AG09319 (cell line): ENCODE measurements at places on chromosomes 7 and 10.

DNA sequence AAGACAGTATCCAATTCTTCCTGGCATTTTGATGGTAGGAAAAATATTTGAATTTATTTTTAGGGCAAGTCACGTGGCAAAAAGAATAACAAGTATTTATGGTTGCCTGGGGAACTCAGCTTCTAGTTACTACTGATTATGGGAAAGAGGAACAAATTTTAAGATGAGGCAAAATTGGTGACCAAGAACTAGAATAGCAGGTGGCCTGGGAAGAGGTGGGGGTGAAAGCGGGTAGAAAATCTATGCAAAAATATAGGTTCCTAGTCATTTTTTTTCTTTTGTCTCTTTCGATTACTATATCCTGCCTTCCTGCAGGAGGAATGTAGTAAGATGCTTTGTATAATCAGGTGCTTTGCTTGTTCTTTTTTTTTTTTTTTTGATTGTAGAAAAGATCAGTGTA is 27.8 kb downstream of the ENTPD1 start:
- DNase-seq, result no peak

GRCh38 chr7:111202321-111202720 is 111.4 kb downstream of the LRRN3 start:
- DNase-seq, result no peak

GRCh38 chr7:3974329-3974728 is 673.3 kb downstream of the SDK1 start:
- DNase-seq, result no peak

GRCh38 chr7:114085592-114086501 is 167.0 kb upstream of the PPP1R3A start:
- DNase-seq, result peak; percentile 69

DNA sequence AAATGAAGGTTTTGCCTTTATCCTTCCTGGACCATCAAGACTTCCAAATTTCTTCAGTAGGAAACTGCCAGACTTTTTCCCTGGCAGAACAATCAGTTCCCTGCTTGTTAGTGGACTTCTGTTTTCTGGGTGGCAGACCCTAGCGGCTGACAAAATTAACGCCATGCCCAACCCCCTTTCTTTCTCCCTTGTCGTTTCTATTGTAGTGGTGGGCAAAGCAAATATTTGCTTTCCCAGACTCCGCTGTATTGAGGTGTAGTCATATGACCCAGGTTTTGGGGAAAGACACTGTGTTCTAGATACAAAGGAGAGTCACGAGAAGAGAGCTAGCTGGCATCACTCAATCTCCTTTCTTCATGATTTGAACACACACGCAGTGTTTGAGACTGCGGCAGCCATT is 7.7 kb downstream of the PON2 start:
- no peak for DNase-seq

DNA sequence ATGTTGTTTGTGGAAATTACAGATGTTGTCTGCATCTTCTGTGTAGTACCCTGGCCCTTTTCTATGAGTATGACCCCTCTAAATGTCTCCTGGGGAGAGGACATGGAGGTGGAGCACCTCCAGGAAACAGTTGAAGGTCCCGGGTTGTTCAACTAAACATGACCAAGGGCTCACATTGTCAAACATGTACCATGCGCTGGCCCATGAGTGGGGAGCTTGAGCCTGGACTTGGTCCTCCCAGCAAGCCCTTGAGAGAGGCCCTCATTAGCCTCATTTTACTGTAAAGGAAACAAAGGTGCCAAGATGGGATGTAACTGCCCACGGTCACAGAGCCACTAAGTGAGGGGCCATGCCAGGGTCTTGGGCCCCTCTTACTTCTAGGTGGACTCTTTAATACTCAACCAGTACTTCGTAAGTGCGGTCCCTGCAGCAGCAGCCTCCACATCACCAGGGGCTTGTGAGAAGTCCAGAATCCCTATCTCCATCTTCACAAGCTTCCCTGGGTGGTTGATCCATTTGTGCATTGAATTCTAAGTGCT is 31.2 kb downstream of the C10orf71 start:
- no peak for DNase-seq

DNA sequence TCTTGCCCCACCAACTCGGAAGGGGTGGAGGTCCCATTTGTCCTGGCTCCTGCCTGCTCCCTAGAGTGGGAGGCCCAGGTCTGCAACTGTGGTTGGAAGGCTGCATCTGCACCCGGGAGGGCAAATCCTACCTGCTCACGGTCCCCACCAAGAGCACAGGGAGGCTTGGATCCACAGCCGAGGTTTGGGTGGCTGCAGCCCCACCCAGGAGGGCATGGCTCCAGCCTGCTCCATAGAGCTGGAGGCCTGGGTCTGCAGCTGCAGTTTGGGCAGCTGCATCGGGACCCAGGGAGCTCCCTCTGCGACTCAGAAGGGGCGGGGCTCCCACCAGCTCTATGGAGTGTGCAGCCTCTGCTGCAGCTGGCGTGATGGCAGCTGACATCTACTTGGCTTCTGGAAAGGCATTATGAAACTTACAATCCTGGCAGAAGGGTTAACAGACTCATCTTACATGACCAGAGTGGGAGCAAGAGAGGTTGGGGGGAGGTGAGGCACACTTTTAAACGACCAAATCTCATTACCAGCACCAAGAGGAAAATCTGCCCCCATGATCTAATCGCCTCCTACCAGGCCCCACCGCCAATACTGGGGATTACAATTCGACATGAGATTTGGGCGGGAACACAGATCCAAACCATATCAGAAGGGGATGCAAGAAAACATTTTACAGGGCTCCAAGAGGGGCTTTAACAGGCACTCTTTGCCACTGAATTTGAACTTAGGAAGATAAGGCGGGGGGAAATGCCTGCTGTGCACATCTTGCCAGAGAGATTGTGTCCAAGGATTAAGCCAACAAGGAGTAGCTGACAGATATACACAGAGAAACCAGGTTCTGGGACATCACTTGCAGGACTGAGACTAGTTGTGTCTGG is 8.2 kb upstream of the BLVRA start:
- no peak for DNase-seq

- no peak for DNase-seq
Measured at GRCh38 chr7:28266402-28266801, 85.8 kb upstream of the JAZF1 start.

GRCh38 chr10:92045641-92046106 is 122.1 kb downstream of the BTAF1 start:
- DNase-seq, result no peak

- no peak for DNase-seq
Measured at GRCh38 chr10:22420787-22421517, 75.7 kb downstream of the SPAG6 start.

- no peak for DNase-seq
Measured at GRCh38 chr10:19745672-19746071, 70.6 kb upstream of the PLXDC2 start.

DNA sequence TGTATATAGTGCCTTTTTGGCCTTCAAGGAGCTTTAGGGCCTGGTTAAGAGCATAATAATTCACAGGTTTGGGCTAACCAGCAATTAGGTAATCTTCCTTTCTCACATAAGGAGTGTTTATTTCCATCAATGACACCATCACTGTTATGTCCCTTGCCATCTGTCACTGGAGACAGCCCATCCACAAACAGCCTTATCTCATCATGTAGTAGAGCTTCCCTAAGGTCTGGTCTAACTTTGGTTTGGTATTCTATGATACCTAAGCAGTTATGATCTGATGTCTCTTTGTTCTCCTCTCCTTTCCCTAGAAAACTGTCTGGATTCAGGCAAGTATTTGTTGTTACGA is 26.4 kb downstream of the MAPK8 start:
- DNase-seq, result no peak

DNA sequence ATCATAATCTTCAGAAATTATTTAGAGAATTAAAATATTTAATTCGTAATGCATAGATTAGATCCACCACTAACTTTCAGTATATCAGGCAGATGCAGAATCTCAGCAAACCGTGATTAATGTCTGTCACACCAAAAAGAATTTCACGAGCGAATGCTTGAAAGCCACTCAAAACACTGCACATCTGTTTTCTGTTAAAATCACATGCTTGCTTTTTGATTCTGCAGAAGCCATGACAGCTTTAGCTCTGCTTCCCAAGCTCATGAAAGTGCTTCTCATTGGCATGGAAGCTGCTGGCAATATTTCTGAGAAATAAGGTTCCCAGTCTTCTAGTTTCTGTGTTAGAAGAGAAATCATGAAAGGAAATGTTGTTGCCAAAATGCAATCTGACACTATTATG is 837.8 kb upstream of the LRRN3 start:
- DNase-seq, result no peak

- DNase-seq, result no peak
Measured at GRCh38 chr10:128643658-128644057, 517.4 kb upstream of the MKI67 start.

DNA sequence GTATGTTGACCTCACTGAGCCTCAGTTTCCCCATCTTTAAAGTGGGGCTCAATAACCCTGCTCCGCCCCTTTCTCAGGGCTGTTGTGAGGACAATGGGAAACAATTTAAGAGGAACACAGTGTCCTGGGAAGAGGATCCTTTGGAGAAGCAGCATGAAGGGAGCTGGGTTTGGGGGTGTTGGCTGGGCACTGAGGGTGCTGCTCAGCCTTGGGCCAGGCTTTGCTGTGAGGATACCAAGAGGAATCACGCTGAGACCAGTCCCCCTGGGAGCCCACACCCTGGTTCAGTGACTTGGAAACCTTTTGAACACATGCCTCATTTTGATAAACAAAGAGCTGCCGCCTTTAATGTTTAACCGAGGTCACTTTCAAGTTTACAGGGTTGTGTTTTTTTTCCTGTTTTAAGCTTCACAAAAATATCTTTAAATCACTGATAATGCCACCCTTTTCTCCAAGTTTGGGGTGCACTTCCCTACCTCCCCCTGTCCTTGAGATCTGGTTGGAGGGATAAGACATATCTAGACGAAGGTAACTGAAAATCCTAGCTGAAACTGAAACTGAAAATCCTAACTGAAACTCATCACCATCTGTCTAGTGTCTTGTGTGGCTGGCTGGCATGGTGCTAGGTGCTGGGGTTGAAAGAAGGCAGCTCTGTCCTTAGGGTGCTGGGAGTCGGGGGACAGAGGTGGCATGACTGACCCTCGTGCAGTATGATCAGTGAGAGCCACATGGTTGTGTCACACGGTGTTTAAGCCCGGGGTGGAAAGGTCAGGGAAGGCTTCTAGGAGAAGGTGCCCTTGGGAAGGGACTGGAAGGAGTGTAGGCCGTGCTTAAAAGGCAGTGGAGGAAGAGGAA is 27.7 kb downstream of the ZNF775 start:
- no peak for DNase-seq

DNA sequence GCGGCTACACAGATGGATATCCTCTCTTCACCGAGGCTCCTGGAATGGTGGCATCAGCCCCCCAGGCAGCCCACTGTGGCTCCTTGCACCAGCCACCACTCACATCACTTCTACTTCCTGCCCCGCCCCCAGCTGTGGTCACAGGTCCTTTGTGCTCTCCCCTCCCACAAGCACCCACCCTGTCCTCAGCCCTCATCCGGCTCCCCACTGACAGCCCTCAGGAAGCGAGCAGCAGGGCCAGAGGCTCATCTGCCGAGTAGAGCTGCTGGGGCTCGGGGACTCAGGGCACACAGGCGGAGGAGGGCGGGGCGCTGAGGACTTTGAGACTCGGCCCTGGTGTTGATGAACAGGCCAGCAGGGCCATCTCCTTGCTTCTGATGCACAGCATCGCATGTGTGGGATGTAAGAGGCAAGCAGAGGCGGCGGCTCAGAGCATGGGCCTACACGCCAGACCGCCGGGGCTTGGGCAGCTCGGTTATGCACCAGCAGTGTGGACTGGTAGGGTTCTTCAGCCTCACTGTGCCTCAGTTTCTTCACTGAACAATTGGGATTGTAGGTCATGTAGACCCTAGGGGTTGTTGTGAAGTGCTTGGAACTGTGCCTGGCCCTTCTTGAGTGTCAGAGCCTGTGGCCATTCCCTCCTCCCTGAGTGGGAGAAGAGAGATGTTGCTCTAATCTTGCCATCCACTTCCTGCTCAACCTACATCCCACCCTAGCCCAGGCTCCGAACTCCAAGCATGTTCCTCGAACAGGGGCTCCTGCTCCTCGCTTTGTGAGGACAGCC is at the start of gene PRF1:
Gene PRF1 (minus strand): TSS at position 77 of the 784 bp plus-strand sequence. CDS start 1,839 bp downstream, outside the sequence.
- no peak for DNase-seq
